ENCODE measurements at places on chromosomes 1 and 21. TPM values are rescaled to one million over a fixed set of nuclear protein-coding genes. Genes with fewer than 3 reads are reported as not detected.

The CR2 gene
- not detected for total RNA-seq

The MARK1 gene
- total RNA-seq = 2.3 TPM

The SLC9C2 gene
- total RNA-seq = not detected

The AMY1B gene
- total RNA-seq = not detected

The CELA3B gene
- total RNA-seq = not detected

The FAM72A gene
- 1.6 TPM for total RNA-seq

The TRIM46 gene
- 6.9 TPM for total RNA-seq

The LRRC41 gene
- total RNA-seq = 114 TPM

The HDAC1 gene
- total RNA-seq = 101 TPM
